ENCODE measurements at places on chromosomes 6 and 20. TPM values are rescaled to one million over a fixed set of nuclear protein-coding genes. Genes with fewer than 3 reads are reported as not detected.

Gene GPANK1
- 31.6 TPM for total RNA-seq

Gene ROS1
- not detected for total RNA-seq

Gene KCNQ2
- not detected for total RNA-seq

Gene GNRH2
- total RNA-seq = 24.0 TPM

- no peaks in the 10 kb centered on the region for H3K36me3 ChIP-seq
- peaks cover 2% of the 10 kb centered on the region for H3K27me3 ChIP-seq
- no peak for DNase-seq
These were observed 107.7 kb downstream of the FOXF2 start for GRCh38 chr6:1496836-1497760.

DNA sequence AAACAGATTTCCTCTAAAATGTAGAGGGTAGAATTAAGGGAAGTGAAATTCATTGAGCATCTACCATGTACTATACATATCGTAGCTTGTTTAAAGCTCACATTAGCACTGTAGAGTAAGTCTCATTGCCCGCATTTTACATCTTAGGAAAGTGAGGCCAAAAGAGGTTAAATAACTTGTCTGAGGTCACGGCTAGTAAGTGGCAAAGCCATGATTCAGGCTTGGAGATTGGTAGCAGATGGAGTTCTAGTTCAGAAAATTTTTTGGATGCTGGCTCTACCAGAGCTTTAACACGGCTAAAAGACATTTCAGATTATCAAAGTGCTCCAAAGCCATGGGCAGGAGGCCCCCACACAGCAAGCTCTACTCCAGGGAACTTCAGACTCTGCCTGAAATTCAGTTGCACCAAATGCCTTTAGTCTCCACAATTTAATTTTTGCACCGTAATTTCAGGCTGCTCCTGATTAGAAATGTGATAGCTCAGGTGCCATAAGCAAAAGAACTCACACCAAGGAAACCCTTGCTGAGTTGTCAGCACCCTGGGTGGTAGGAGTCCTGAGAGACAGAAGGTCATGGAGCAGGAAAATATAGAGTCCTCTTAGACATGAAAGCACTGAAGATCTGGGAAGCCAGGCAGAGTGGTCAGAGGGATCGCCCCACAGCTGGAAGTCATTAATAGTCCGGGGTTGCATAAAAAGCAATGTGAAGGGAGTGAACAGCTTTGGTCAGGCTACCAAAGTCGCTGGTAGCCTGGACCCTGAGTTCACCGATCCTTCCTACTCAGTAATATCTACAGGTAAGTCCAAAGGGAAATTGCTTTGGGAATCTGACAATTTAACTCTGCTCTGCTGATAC, 55.2 kb upstream of the ASIP start:
- no peak overlapping the region for H3K4me3 ChIP-seq
- no peaks in the 10 kb centered on the region for H3K36me3 ChIP-seq

- H3K27me3 ChIP-seq = no peaks in the 10 kb centered on the region
- H3K4me3 ChIP-seq = no peak overlapping the region
- H3K36me3 ChIP-seq = no peaks in the 10 kb centered on the region
- peak; percentile 13 for DNase-seq
These were observed 68.4 kb downstream of the VEGFA start for GRCh38 chr6:43838276-43839036.

- H3K27ac ChIP-seq = no peak overlapping the region
- H3K4me1 ChIP-seq = no peaks in the 10 kb centered on the region
- H3K36me3 ChIP-seq = no peaks in the 10 kb centered on the region
- no peak for DNase-seq
- no peak overlapping the region for H3K4me3 ChIP-seq
- peaks cover 30% of the 10 kb centered on the region for H3K27me3 ChIP-seq
These were observed 122.2 kb upstream of the ATXN1 start for GRCh38 chr6:16883414-16883813.

- H3K36me3 ChIP-seq = no peaks in the 10 kb centered on the region
- H3K27ac ChIP-seq = peak overlapping the region; percentile 75
- peaks cover 25% of the 10 kb centered on the region for H3K4me1 ChIP-seq
- peak; percentile 86 for DNase-seq
These were observed 238.9 kb downstream of the ERMARD start for GRCh38 chr6:169990095-169991030.

Gene SPTLC3
- 0.02 TPM for total RNA-seq

DNA sequence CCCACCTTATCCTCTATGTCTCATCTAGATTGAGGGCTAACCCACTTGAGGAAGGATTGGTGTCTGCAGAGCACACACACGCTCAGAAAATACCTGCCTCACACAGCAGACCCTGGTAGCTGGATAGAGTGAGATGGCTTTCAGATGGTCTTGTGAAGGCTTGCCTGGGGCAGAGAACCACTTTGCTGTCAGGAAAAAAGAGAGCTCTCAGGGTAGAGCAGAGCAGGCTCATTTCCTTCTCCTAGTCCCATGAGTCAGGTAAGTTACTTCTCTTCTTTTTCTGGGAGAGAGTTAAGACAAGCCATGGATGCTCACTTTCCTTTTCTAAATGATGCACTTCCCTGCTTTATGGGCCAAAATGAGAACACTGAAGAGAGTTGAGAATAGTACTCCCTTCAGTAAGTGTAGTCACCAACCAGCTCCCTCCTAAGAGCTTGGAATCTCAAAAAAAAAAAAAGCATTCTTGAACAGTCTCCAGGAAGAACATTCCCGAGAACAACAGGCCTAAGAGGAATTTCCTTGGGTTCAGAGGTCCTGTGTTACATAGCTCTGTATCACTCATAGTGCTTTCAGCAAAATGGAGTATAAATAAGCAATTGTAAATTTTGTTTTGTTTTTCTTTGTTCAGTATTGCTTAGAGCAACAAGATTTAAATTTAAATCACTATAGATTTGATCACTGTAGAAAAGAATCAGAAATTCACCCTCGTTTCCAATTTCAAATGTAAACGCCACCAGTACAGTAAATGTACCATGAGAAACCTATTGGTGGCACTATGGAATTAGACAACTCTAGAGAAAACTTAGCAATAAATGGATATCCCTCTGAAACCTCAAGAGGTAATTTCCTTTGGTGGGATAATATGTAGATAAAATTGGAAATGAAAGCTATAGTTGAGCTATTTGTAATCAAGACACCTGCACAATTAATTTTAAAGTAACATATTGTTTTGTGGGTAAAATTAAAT, 530.3 kb downstream of the RFPL4B start:
- no peak overlapping the region for H3K27ac ChIP-seq
- no peak for DNase-seq
- H3K4me1 ChIP-seq = no peaks in the 10 kb centered on the region
- H3K27me3 ChIP-seq = no peaks in the 10 kb centered on the region

DNA sequence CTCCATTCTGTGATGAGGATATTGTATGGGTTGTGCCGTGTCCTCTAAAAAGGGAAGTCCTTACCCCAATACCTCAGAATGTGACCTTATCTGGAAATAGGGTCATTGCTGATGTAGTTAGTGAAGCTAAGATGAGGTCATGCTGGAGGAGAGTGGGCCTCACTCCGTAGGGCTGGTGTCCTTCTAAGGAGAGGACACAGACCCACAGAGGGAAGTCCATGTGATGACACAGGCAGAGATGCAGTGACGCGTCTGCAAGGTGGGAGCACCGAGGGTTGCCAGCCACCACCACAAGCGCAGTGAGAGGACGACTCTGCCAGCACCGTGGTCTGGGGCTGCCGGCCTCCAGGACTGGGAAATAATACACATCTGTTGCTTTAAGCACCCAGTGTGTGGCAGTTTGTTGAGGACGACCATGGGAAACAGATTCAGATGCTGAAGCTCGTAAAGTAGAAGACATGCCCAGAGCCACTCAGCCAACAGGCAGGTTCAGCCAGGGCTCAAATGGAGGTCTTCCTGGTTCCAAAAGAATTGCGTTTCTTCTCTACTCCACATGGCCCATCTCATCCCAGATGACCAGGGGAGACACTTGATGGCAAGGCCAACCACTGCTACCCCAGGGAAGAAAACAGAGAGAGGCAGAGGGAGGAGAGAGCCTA, 59.2 kb upstream of the DUSP22 start:
- no peak overlapping the region for H3K4me3 ChIP-seq
- peaks cover 4% of the 10 kb centered on the region for H3K27me3 ChIP-seq
- H3K27ac ChIP-seq = no peak overlapping the region
- H3K36me3 ChIP-seq = no peaks in the 10 kb centered on the region
- H3K4me1 ChIP-seq = peaks cover 51% of the 10 kb centered on the region

- DNase-seq = peak; percentile 73
- peak within 1 kb of the TSS; percentile 86 for H3K4me3 ChIP-seq
- H3K27me3 ChIP-seq = peaks cover 49% of the 10 kb centered on the region
- H3K27ac ChIP-seq = no peak within 1 kb of the TSS
- H3K36me3 ChIP-seq = no peaks in the 10 kb centered on the region
These were observed at the start of gene GNAS for GRCh38 chr20:58852543-58853271. TSS of gene GNAS (plus strand) at chr20:58852716.

DNA sequence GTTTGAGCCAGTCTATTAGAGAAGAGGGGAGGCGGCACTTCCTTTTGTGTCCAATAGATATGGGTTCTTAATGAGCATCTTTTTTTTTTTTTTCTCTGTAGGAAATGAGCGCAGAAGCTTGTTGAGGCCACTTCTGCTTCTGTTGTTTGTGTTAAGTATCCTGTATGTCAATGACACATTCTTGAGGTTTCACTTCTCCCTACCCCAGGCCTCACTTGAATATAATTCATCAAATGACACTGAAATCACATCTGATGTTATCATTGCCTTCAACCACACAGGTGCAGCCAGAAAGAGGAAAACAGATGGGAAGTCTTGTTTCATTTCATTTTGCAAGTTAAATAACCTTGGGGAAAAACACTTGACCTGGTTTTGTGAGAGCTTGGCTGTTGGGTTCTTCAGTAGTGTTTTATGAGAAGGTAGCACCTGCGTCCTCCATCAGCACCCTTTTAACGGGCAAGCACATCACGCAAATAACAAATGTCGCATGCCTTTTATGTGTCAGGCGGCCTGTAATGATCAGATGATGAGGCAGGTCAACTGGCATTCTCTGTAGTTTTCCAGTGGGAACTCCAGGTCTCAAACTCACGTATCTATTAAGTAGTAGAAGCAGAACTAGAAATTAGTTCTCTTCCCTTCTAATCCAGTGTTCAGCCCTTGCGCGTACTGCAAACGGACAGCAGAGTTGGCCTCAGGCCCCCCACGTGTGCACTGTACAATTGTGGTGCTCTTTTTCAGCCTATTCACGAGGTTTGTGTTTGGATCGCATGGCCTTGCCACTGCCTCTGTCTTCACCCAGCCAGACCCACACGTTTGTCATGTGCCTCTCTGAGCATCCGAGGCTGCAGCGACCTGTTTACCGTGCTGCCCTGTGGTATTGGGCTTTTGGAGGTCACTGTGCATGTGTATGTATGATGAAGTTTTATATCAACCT, 23.5 kb downstream of the PLEKHG1 start:
- peaks cover 7% of the 10 kb centered on the region for H3K27me3 ChIP-seq
- DNase-seq = no peak
- H3K4me3 ChIP-seq = no peak overlapping the region
- H3K4me1 ChIP-seq = peaks cover 14% of the 10 kb centered on the region
- no peaks in the 10 kb centered on the region for H3K36me3 ChIP-seq

DNA sequence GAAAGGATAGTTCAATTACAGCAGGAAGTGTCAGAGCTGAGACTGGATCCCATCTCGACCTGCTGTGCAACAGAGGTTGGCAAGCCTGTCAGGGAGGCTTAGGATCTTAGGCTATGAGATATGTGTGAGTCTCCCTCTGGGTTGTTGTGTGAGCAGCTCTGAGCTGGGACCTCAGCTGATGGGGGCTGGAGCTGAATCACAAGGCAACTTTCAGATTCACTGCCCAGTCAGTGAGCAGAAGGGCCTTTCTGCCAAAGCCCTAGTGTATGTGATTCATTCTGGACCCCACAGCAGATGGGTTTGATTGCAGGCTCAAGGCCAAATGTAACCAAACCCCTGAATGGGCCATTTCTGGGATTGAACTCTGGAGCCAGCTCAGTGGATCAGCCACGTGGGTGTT, 4.5 kb downstream of the PI3 start:
- H3K27ac ChIP-seq = no peak overlapping the region
- no peak for DNase-seq
- H3K27me3 ChIP-seq = peaks cover 2% of the 10 kb centered on the region

- no peak for DNase-seq
- H3K4me1 ChIP-seq = peaks cover 3% of the 10 kb centered on the region
- no peaks in the 10 kb centered on the region for H3K36me3 ChIP-seq
- H3K4me3 ChIP-seq = no peak overlapping the region
- H3K27ac ChIP-seq = no peak overlapping the region
- peaks cover 6% of the 10 kb centered on the region for H3K27me3 ChIP-seq
These were observed 39.9 kb upstream of the FRMD1 start for GRCh38 chr6:168118935-168119334.

Gene ANGPT4
- total RNA-seq = not detected

- peaks cover 44% of the 10 kb centered on the region for H3K36me3 ChIP-seq
- DNase-seq = no peak
These were observed 5.6 kb upstream of the SLC17A9 start for GRCh38 chr20:62946918-62947317.

DNA sequence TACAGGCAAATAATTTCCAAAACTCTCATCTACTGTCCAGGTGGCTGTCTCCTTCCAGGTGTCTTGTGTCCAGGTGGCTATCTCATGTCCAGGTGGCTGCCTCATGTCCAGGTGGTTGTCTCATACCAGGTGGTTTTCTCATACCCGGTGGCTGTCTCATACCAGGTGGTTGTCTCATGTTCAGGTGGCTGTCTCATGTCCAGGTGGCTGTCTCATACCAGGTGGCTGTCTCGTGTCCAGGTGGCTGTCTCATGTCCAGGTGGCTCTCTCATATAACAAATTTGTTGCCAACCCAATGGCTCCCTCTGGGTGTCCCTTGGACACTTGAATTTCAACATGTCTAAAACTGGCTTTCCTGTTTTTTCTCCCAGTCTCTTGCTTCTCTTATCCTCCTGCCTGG, 14.3 kb upstream of the SLC22A3 start:
- peaks cover 22% of the 10 kb centered on the region for H3K27me3 ChIP-seq
- no peaks in the 10 kb centered on the region for H3K36me3 ChIP-seq
- H3K27ac ChIP-seq = no peak overlapping the region
- DNase-seq = no peak
- H3K4me3 ChIP-seq = no peak overlapping the region

DNA sequence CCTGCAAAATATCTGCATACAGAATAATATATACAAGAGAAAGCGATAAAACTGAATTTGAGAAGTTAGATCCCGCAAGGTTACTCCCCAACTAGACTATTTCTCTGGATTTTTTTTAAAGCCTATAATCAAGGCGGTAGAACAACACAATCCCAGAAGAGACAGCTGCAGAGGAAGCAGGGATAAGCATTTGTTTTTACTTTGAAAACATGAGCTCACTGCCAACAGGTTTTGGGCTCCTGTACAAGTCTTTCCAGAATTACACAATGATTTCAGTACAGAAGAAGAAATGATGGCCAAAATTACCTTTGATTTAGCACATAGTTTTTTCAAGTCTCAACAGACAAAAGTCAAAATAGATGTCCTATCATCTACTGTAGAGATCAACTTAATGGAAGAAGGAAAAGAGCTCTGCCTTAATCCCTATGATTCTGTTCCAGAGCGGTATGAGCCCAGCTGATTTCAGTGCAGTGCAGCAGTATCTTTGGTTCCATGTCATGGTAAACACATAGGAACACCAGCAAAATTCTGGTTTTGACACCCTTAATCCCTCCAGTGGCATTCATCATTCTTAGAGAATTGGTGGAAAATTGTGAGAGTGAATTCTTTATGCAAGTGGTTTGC, 304.3 kb downstream of the HDGFL1 start:
- H3K4me1 ChIP-seq = no peaks in the 10 kb centered on the region
- H3K27ac ChIP-seq = no peak overlapping the region
- DNase-seq = no peak
- H3K27me3 ChIP-seq = no peaks in the 10 kb centered on the region

GRCh38 chr20:51431321-51431720, 111.2 kb downstream of the NFATC2 start:
- peaks cover 75% of the 10 kb centered on the region for H3K4me1 ChIP-seq
- H3K27me3 ChIP-seq = no peaks in the 10 kb centered on the region
- DNase-seq = no peak
- H3K36me3 ChIP-seq = peaks cover 72% of the 10 kb centered on the region
- peak overlapping the region; percentile 47 for H3K27ac ChIP-seq
